Right lobe of liver (tissue), 6 donors: ENCODE measurements at places on chromosomes 6 and 20. TPM values are rescaled to one million over a fixed set of nuclear protein-coding genes. Genes with fewer than 3 reads are reported as not detected.

GRCh38 chr6:107124934-107125348, 9.6 kb upstream of the BEND3 start:
- no peak for DNase-seq

- no peak for DNase-seq
Measured at GRCh38 chr20:4519534-4519933, 202.2 kb upstream of the PRND start.

DNA sequence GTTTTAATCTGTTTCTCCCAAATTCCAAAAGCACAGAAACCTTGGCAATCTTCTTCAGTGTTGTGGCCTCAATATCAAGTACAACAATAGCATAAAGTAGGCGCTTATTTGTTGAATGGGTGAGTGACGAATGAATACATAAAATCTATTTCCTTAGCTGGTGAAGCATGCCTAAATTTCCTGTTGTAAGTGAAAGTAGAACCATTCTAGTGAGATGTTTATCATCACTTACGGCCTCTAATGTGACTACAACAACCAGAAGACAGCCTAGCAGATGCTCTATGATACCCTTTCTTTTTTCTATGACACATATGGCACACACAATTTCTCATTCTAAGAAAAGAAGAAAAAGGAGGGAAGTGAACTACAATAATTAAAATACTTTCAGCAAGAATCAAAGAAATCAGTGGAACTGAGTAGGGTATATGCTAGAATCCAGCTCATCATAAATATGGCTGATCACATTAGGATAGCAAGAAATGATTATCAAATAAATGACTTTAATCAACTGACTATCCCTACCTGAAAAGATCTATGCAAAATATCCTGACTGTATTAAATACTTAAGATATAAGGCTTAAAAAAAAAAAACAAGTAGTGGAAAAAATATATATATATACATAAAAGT, 67.4 kb downstream of the BTBD9 start:
- DNase-seq = no peak

BPIFB4 gene
- not detected for total RNA-seq

DNA sequence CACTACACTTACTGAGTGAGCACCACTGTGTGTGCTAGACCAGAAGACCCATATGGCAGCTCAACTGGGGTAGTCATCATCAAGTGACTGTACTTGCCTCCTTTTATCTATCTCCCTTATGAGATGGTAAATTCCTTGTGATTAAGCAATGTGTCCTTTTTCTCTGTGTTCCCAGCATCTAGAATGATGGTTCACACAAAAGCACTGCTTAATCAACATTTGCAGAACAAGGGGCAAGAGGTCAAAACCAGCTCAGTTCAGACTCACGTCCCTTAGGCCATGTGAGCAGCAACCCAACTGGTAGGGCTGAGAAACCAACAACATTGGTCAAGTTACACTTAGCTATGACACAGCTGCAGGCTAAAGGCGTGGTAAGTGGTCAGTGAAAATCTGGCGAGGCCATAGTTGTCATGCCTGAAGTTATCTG, 10.0 kb downstream of the TRAM2 start:
- DNase-seq = no peak
